ENCODE measurements at places on chromosomes 7 and 10. TPM values are rescaled to one million over a fixed set of nuclear protein-coding genes. Genes with fewer than 3 reads are reported as not detected.

The SLC13A4 gene
- total RNA-seq: 0.14 TPM

The SPDYE2 gene
- not detected for total RNA-seq

The CWF19L1 gene
- total RNA-seq: 33.9 TPM

- no peak for DNase-seq
Measured at GRCh38 chr7:52615021-52615695, 420.3 kb upstream of the POM121L12 start.

DNA sequence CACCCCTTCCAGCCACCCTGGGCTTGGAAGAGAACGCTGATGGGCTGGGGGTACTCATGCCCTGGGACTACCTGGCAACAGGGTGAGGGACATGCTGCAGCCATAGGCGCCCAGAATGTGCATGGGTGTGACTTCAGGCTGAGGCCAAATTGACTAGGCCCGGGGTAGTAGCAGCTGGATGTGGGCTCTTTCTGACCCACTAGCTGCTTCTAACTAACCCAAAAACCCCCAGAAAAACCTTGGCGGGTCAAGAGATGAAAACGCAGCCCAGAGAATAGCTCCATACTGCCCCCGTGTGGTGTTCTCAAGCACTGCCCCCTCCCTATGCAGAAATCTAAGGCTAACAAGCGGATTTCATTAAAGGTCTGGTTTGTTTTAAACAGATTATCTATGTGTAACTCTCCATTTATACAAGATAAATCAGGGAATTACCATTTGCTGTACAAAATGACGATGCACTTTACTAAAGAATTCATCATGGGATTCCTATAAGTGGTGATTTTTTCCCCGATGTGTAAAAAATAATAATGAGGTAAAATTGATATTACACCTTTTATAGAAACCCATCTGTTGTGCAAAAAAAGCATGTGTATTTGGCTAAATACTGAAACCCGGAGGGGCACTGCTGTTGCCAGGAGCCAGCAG lies 4.2 kb downstream of the SMARCD3 start:
- no peak for DNase-seq

The RTKN2 gene
- 1.8 TPM for total RNA-seq

- peak; percentile 7 for DNase-seq
Measured at GRCh38 chr10:72133517-72133916, 45.2 kb upstream of the SPOCK2 start.

- DNase-seq: peak; percentile 13
Measured at GRCh38 chr10:36236931-36237330, 594.8 kb upstream of the FZD8 start.

The FAM25C gene
- 0.92 TPM for total RNA-seq

The ESYT2 gene
- 60.6 TPM for total RNA-seq

The SPDYE11 gene
- not detected for total RNA-seq

The MEOX2 gene
- total RNA-seq: not detected

The TUBAL3 gene
- total RNA-seq: 1.1 TPM

GRCh38 chr10:106920538-106920937 lies 244.0 kb downstream of the SORCS1 start:
- no peak for DNase-seq

The CDH23 gene
- not detected for total RNA-seq

All from foreskin keratinocyte (primary cell).